T-helper 17 cell (primary cell): ENCODE measurements at places on chromosomes 2 and 18. TPM values are rescaled to one million over a fixed set of nuclear protein-coding genes. Genes with fewer than 3 reads are reported as not detected.

Gene INHA
- total RNA-seq, result not detected

Gene POTEI
- not detected for total RNA-seq

Gene WDCP
- 3.7 TPM for total RNA-seq

Gene CLEC4F
- 0.15 TPM for total RNA-seq

Gene POTEC
- not detected for total RNA-seq

Gene RRM2
- total RNA-seq, result 1.7 TPM

Gene C2orf80
- total RNA-seq, result not detected

Gene ACMSD
- not detected for total RNA-seq

Gene PKDCC
- total RNA-seq, result 0.87 TPM

Gene ALK
- not detected for total RNA-seq

Gene ACTR2
- total RNA-seq, result 220 TPM

Gene SAG
- 0.10 TPM for total RNA-seq

Gene PARD6G
- total RNA-seq, result 1.1 TPM

Gene PPM1G
- 43.6 TPM for total RNA-seq

Gene ADAM23
- total RNA-seq, result 16.4 TPM

Gene ARHGAP28
- total RNA-seq, result not detected

Gene PLA2R1
- not detected for total RNA-seq

Gene CD28
- total RNA-seq, result 174 TPM

Gene CYP27A1
- 0.39 TPM for total RNA-seq

Gene FSHR
- total RNA-seq, result not detected

Gene MOB1A
- 183 TPM for total RNA-seq

Gene KCNIP3
- not detected for total RNA-seq

Gene FABP1
- not detected for total RNA-seq

Gene OTX1
- not detected for total RNA-seq

Gene NPPC
- total RNA-seq, result not detected

Gene SPDYA
- 11.2 TPM for total RNA-seq

Gene RGPD4
- not detected for total RNA-seq

Gene CAPN13
- total RNA-seq, result not detected

Gene PIEZO2
- not detected for total RNA-seq

Gene CFAP53
- 0.70 TPM for total RNA-seq

Gene NT5DC4
- total RNA-seq, result not detected

Gene HRH4
- 8.5 TPM for total RNA-seq

Gene LOXHD1
- 0.30 TPM for total RNA-seq
